ENCODE measurements at places on chromosomes 11 and 22.

- no peak for DNase-seq
These were observed 291.0 kb downstream of the BRD1 start for GRCh38 chr22:49536571-49537131.

DNA sequence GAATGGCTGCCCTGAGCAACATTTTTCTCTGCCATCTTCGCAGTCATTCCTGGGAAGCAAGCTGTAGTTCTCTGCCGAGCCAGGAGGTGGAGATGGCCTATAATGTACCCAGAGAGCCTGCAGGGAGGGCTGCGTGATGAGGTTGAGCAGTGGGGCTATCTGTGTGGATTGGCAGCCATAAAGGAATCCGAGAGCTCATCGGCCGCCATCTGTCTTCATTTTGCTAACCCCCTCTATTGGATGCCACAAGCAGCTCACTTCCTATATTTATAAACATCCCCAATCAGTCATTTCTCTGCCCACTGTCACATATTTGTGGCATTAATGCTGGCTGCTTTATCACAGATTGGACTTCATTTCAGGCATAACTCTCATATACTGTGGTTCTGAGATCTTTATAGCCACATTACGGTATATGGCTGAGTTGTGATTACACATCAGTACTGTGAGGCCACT, 209.5 kb downstream of the NTM start:
- no peak for DNase-seq

GRCh38 chr11:91653079-91653754, 571.4 kb upstream of the FAT3 start:
- no peak for DNase-seq

GRCh38 chr22:38733329-38733723, 22.5 kb downstream of the SUN2 start:
- DNase-seq: peak; percentile 59

DNA sequence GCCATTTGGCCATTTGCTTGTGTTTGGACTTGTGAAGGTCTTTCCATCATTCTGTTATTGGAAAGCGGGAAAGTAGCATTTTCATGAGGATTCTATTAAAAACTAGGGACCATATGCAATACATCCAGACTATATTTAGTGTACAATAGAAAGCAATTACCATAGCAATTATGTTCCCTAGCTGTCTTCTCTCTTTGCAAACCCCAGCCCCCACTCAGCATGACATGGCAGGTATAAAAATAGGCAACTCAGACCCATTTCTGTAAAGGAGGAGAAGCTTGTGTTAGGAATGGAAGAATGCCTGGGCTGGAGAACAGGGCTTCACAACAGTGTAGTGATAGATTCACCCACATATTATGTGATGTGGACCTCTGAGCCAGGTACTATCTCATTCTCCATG, 12.4 kb downstream of the OR51B6 start:
- DNase-seq: no peak

DNA sequence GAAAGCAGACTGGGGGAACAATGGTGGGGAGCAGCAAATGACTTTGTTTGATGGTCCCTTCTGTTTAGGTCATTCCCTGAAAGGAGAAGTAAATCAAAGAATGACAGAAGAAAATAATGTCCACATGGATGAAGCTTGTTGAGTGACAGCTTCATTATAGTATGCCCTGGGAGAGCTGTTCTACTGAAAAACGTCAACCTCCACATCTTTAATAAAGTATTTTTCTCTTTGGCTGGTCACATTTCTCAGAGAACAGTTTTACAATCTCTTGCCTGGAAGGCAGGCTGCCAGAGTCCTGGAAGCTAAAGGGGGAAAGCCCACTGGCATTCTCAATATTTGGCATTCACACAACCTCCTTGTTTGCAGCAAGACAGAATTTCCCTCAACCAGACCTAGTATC, 287.9 kb downstream of the SWAP70 start:
- DNase-seq: no peak

GRCh38 chr11:82995235-82995634, 76.5 kb downstream of the RAB30 start:
- DNase-seq: no peak

- DNase-seq: no peak
These were observed 31.0 kb downstream of the FBLN1 start for GRCh38 chr22:45533703-45534102.

GRCh38 chr11:64726867-64727530, 4.0 kb upstream of the NRXN2 start:
- no peak for DNase-seq

DNA sequence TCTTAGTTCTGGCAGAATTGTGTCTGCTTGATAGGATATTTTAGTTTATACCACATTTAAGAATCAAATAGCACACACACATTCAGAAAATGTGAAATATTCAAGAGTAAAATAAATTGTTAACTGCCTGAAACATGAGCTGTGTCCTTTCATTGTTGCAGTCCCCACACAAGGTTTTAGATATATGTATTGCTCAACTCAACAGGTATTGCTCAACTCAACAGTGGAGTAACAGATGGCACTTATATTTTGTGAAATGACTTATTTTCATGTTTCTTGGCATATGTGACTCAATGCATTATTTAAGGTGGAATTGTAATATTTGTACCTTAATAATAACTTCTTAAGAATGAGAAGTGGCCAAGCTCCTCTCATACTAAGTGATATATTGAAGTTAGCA, 760.3 kb downstream of the CNTN5 start:
- DNase-seq: no peak

- peak; percentile 31 for DNase-seq
These were observed 548.5 kb downstream of the BUD13 start for GRCh38 chr11:116224154-116224888.

GRCh38 chr22:17842386-17842785, 68.1 kb upstream of the BID start:
- peak; percentile 42 for DNase-seq

GRCh38 chr22:23227380-23227779, 47.1 kb downstream of the BCR start:
- DNase-seq: no peak
